Memory B cell (primary cell): ENCODE measurements at places on chromosomes 2 and 18.

DNA sequence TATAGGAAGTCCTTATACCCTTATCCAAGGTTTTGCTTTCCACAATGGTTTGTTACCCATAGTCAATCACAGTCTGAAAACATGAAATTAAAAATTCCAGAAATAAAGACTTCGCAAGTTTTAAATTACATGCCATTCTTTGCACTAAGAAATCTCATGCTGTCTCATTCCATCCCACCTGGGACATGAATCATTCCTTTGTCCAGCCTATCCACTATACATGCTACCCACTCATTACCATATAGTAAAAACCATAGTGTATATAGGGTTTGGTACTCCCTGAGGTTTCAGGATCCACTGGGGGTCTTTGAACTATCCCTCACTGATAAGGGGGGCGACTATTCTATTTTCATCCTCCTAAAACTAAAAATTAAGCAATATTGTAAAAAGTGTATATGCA is 17.0 kb downstream of the SP3 start:
- no peak for DNase-seq

DNA sequence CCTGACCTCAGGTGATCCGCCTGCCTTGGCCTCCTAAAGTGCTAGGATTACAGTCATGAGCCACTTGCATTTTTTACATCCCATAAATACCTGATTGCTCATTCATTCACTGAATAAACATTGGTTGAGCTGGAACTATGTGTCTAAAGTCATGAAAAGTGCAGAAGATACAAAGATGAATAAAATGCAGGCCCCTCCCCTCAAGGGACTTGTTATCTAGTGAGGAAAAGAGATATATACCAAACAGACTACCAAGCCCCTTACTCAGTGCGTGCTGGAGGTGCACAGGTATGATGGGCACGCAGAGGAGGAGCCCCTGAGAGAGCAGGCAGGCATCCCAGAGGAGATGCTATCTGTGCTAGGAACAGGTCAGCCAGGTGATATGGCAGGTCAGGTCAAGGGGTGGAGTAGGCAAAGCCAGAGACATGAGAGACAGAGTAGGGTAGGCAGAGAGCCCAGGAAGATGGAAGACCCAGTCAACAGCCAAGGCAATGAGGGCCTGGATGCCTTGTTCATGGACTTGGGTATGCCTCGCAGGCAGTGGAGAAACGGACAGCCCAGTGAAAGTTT is 7.7 kb downstream of the FHL2 start:
- DNase-seq, result no peak

GRCh38 chr2:224932522-224932921 is 109.7 kb downstream of the DOCK10 start:
- no peak for DNase-seq

- DNase-seq, result no peak
These were observed 67.1 kb downstream of the ITGB1BP1 start for GRCh38 chr2:9356261-9356660.

DNA sequence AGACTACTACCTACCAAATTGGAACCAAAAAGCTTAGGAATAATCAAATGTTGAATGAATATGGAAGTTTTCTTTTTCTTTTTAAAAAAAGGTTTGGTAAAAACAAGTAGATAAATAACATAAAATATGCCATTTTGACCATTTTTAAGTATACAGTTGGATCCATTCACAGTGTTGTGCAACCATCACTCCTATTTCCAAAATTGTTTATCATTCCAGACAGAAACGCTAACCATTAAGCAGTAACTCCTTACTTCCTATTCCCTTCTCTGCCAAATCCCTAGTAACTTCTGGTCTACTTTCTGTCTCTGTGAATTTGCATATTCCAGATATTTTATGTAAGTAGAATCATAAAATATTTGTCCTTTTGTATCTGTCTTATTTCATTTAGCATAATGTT is 39.8 kb downstream of the CD302 start:
- no peak for DNase-seq

GRCh38 chr2:209787416-209787815 is 15.8 kb downstream of the UNC80 start:
- no peak for DNase-seq

GRCh38 chr2:44715671-44716081 is 225.8 kb upstream of the SIX3 start:
- DNase-seq, result no peak

DNA sequence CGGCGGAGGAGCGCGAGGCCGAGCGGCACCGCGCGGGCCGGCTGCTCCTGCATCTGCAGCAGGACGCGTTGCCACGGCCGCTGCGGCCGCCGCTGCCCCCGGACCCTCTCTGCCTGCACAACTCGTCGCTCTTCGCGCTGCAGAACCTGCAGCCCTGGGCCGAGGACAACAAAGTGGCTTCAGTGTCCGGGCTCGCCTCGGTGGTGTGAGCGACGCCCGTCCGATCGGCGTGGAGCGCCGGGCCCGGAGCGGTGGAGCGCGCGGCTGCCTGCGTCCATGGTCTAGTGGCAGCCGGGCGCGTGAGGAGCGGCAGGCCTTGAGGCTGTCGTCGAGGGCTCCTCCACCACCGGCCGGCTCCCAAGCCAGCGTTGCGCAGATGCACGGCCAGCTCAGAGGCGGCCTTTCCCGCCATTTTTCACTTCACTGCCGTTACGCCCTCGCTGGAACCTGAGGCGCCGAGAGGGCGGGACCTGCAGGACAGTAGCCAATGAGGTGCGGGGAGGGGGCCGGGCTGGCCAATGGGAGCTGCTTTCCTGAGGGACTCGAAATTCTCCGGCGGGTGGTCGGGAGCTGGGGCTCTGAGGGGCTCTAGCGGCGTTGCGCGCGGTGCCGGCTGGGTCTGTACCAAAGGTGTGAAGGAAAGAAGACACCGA is 1.9 kb downstream of the TLX2 start:
- DNase-seq, result peak; percentile 73

DNA sequence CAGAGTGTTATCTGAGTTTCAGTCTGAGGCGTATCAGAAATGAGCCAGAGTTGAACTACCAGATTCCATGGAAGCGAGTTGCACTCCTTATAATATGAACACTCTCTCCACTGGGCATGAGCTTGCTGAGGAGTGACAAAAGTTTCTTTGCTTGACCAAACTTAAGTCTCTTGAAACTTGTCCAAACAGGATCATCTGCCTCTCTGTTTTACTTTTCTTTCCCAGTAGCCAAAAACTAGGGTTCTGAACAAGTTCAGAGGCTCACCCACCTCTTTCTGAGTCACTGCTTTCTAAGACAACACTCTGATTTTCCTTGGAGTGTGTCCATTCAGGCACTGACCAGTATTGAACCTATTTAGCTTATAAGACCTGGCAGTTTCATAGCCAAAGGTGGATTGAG is 233.2 kb upstream of the TCF4 start:
- DNase-seq, result no peak

DNA sequence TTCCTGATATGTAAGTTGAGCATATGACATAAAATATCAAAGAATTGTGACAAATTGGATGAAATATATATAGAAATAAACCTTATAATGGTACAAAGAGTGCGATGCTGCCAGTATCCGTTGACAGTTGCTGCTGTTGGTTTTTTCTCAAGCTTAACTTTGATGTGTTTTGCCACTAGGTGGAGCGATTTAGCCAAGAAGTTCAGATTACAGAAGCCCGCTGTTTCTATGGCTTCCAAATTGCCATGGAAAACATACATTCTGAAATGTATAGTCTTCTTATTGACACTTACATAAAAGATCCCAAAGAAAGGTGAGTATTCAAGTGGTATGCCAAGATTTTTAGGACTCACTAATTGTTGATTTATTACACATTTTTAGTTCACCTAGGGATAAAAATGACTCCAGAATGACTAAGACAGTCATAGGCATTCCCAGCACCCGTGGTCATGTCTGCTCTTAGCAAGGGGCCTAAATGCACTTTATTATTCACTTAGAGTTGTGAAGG is 2.1 kb downstream of the RRM2 start:
- DNase-seq, result peak; percentile 38

- DNase-seq, result no peak
These were observed 319.0 kb upstream of the PKDCC start for GRCh38 chr2:41728788-41729338.

- DNase-seq, result no peak
These were observed 62.6 kb upstream of the PAX8 start for GRCh38 chr2:113341191-113341869.

DNA sequence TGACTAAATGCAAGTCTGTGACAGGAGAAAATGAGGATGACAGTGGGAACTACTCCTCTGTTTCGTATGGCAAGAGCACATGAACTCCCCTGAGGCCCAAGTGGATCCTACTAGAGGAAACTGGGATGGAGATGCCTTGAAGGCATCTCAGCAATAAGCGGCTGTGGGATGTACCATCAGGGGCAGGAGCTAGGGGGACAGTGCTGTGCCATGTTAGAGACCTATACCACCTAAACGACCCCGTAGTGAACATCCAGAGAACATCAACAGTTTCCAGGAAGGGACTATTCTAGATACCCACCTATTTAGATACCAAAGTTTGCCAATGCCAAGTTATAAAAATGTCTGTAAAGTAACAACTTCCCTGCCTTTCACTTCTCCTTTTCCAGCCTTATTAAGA is 860.8 kb upstream of the ACVR2A start:
- no peak for DNase-seq

GRCh38 chr18:60130284-60130683 is 230.5 kb downstream of the PMAIP1 start:
- no peak for DNase-seq

DNA sequence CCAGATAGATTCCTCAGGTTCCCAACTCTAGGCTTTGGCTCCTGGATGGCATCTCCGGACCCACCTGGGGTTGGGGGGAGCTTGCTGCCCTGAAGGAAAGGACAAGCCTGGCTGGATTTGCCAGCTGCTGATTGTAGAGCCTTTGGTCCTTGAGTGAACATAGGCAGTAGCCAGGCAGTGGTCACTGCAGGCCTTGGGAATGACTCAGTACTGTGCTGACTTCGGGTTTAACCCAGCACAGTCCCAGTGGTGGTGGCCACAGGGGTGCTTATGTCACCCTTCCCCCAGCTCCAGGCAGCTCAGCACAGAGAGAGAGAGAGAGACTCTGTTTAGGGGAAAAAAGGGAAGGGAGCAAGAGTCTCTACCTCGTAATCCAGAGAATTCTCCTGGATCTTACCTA is 27.7 kb upstream of the ACTR2 start:
- DNase-seq, result no peak

DNA sequence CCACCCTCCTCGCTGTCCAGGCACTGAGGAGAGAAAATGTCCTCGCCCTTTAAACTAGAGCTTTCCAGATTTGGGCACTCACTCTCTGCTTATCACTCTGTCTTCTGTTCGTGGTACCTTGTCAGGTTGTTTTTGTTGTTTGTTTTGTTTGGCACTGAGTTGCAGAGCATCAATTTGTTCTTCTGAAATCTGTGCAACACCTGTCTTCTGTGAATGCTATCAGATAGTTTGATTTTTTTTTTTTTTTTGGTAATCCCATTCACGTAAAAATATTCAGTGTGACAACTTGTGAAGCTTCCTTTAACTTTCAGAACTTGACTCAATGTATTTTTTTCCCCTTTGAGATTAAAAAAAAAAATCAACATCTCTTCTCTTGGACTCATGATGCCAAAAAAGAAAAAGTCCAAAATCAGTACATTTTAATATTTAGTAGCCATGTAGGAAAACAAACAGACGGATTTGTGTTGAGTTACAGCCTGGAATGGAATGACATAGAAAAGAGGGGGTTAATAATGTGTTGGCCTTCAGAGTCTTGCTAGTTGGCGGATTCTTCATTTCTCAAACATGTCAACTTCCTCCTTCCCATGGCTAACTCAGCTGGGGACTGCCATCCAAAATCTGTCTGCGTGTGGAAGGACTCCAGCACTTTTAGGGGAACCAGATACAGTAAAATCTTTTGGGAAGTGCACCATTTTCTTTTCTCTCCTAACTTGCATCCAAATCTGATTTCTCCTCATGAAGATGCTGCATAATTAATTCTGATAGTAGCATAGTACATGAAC is 1.6 kb downstream of the TMEM178A start:
- DNase-seq, result no peak

- DNase-seq, result no peak
These were observed 45.9 kb downstream of the FAM228A start for GRCh38 chr2:24220554-24221291.

DNA sequence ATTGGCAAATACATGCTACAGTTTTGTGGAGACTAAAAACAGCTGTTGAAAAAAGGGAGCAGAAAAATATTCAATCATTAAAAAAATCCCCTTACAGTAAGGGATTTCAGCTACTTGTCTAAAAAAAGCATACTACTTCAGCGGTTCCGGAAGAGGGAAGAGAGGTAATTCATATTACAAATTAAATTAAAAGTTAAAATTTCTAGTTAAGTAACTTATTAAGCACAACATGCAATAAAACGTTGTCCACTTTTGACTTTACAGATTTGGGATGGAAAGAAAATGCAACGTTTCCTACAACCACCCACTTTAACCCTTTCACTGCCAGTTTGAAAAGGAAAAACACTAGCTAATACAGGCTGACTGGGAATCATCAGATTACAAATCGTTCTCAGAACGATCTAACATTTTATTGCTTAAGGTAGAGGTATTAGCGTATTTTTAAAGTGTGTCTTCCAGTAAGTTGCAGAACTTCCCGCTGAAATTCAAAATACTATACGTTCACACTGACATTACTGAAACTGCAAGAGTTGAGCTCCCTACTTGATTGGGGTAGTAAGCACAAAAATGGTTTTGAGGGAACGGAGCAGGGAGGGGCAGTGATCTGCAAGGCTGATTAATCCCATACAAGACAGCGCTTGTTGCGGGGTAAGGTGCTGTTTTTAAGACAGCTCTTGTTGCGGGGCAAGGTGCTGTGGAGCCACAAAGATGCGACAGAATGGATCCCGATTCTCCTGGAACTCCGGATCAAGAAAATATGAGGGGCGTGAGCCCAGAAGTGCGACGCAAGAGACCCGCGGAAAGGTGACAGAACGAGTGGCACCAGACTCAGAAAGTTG is 743 bp downstream of the HADHA start:
- DNase-seq, result peak; percentile 4
